ENCODE measurements at places on chromosomes 16 and 17.

DNA sequence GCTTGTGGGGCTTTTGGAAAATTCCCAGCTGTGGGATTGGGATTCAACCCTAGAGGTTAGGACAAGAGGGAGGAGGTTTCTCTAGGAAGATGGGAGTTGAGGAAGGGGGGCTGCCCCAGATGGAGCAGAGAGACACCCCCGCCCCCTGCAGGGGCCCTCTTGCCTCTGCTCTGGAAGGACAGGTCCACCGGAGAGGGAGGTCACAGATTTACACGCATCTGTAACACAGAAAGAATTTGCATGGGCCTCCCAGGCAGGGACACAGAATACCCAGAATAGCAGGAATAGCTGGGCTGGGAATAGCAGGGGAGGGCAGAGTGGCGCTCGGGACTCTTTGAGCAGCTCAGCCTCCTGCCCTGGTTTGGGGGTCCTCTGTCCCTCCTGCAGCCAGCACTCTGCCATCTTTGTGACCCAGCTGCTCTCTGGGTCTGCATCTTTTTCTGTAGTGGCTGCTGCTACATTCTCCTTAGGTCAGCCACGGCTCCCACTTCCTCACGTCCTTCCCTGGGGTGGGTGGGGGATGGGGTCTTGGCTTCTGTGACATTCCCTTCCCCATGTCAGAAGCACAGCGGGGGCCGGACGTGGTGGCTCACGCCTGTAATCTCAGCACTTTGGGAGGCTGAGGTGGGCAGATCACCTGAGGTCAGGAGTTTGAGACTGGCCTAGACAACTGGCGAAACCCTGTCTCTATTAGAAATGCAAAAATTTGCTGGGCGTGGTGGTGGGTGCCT, 33.9 kb upstream of the PLLP start:
- DNase-seq = no peak

GRCh38 chr17:13477180-13477611, 124.5 kb downstream of the HS3ST3A1 start:
- DNase-seq = no peak

- no peak for DNase-seq
Observed at GRCh38 chr16:82034981-82035612, at the start of gene HSD17B2. TSS of gene HSD17B2 (plus strand) at chr16:82035253. CDS start at chr16:82035425, 172 bp downstream.

DNA sequence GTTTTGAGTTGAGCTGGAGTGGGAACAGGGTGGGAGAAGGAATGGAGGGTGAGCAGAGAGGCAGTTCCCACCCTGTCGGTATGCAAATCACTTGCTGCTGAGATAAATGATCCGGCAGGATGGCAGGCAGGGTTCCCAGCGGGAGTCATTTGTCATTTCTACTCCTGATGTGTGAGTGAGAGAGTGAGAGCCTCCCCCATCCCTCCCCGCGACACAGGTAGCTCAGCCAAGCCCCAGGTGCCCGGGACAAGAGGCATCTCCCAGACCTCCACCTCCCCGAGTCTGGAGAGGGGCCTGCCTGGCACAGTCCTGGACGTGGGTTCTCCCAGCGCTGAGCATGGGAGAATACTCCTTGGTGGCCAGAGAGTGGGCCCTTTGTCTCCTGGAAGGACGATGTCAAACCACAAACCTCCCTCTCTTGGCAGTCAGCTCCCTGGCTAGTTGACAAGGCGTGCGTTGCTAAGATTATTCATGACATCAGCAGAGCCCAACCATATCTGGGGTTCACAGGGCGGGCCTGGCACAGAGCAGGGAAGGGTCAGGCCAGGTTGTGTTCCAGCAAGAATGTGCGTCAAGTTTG, 33.7 kb upstream of the TNRC6C start:
- no peak for DNase-seq

DNA sequence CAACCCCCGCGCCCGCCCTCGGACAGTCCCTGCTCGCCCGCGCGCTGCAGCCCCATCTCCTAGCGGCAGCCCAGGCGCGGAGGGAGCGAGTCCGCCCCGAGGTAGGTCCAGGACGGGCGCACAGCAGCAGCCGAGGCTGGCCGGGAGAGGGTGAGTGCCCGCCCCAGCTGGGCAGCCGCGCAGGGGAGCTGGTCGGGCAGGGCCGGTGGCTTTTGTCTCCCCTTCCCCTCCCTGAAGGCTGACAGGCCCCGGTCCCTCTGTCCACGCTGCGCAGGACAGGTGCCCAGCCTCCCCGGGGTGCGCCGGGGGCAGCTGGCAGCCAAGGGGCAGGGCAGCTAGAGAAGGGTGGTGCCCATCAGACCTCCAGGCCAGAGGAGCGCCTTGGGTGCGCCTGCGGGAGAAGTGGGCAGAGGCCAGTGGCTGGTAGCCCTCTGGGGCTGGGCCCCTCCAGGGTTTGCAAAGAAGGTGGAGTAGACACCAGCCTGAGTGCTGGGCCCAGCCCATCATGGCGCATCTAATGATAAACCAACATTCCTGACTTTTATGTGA, 278 bp downstream of the ITGB4 start:
- DNase-seq = no peak

DNA sequence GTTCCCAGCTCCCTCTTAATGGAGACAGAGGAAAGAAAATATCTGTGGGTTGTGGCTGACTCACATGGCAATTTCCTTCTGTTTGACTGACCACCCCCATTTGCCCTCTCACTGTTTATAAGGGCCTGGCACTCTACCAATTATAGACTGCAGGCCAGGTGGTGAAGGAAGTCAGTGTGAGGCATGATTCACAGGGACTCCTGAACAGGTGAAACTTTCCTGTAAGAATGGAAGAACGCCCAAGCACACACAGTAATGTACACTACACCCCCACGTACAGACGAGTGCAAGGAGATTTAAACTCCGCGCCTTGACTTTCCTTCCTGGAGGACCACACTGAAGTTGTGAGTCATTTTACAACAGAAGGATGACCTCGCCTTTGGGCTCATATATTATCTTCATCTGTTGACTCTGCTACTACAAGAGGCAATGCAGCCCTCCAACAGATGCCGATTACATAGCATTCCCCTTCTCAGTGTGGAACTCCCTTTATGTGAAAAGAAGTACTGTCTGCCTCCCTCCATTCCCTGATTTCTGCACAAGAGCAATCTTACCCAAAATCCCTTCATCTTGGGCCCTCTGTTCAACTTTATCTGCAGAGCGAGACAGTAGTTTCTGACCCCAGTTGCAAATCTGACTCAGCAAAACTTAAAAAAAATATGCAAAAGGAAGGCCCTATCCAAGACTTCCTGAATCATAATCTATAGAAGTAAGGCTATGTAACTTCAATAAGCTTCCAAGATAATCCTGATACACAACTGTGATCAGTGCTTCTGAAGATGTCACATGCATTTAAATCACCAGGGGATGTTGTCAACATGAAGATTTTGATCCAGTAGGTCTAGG, 163.6 kb downstream of the SHISA6 start:
- DNase-seq = no peak

DNA sequence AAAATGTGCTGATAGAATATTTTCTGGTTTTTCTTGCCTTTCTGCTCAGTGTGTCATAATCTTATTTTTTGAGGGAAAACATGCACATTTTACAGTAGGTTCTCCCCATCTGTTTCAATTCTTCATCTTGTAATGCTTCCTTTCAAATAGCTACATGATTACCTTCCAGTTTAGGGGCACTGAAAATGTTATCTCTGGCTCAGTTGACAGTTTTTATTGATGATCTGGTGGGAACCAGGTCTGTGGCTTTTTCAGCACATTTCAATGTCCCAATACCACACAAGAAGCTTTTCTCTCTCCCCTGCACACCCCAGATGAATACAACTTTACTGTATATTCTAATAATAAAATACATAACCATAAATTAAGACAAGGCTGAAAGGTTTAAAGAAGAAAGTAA, 36.5 kb downstream of the FTO start:
- no peak for DNase-seq

- no peak for DNase-seq
Observed at GRCh38 chr17:7406235-7406825, 1.3 kb upstream of the NLGN2 start.

- no peak for DNase-seq
Observed at GRCh38 chr16:88628512-88628974, 9.8 kb upstream of the IL17C start.

GRCh38 chr17:72110942-72111318, 9.9 kb upstream of the SOX9 start:
- no peak for DNase-seq

DNA sequence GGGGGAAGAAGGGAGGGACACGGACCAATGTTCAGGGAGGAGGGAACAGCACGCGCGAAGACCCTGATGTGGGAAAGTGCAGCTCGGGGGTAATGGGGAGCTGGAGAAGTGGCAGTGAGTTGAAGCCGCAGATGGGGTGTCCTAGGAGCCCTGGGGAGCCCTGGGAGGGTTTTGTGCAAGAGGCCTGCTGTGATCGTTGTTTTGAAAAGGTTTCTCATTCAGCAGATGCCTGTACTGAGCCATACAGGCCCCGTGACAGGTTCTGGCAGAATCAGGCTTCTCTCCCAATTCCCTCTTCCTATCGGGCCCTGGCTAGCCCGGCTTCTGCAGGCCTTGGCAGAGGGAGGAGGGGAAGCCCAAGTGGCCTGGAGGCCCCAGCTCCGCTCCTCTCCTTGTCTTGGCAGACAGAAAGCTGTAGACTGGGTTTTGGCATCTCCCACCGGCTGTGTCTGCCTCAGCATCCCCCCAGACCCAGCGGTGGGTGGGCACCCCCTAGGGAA, 38.4 kb upstream of the EMP2 start:
- DNase-seq = no peak

GRCh38 chr16:48555155-48555554, 54.8 kb downstream of the N4BP1 start:
- no peak for DNase-seq

DNA sequence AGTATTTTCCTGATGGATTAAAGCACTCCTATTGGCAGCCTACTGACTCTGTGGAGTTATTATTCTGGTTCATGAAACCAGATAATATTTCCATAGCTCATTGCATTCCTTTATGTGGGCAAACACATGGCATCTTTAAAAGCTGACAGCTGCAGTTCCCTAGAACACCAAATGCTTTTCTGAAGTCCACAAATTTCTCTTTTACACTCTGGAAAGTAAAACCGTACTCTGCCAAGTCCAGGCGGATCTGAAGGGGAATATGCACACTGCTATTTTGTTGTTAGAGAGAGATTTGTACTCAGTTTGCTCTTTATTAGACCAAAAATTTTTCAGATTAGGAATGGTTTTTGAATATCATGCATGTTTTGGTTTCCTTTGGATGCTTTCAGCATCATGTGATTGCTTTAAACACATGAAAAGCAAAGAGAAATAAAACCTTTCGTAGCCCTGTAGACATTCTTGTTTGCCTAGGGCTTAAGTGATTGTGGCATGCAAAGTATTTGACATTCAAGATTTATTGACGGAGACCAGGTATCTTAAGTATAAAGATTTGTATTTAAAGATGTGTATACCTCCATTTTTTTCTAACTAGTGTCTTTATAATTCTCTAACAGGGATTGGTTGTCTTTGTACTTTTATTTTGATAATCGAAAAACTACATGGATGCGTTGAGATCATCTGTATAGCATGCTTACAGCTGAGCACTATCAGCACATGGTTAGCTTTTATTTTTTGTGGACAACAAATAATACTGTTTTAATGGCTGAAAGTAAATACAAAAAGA, 19.5 kb downstream of the SEC14L1 start:
- no peak for DNase-seq

DNA sequence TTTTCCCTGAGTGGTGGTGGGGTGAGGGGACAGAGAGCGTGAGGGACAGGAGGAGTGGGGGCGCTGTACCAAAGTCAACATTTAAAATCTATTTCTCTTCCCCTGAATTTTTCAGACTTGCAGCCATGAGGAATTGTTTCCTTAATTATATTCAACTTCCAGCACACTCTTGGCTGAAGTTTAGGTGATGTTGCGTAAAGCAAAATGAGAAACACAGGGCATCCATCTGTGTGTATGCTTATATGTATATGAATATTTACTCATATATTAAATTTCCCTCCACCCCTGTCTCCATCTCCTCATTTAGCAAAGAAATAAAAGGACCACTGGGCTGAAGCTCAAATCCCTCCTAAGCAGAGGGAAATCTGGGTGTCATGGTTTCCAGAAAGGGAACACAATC, 218.1 kb downstream of the XYLT1 start:
- DNase-seq = no peak

DNA sequence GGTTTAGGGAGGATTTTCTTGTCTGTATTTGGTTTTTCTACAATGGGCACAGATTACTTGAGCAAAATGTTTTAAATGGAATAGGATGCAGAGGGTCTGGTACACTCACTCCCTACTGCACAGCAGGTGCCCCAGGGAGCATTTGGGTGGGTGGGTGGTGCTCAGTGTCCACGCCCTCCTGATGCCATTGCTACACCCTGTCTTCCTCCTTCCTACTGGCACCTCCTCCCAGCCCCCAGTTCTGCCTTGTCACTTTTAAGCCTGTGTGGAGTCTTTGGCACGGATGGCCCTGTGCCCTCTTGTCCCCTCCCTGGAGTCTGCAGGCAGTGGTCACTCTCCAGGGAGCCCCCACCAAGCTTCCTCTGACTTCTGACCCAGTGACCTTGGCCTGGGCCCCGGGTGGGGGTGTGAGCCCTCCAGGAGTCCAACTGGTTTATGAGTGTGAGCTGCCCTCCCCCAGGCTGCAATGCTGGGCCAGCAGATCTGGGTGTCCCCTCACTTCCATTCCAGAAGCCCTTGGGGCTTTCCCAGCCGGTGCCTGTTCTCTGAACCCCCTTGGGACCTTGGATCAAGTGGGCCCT, 15.5 kb downstream of the LLGL2 start:
- no peak for DNase-seq

DNA sequence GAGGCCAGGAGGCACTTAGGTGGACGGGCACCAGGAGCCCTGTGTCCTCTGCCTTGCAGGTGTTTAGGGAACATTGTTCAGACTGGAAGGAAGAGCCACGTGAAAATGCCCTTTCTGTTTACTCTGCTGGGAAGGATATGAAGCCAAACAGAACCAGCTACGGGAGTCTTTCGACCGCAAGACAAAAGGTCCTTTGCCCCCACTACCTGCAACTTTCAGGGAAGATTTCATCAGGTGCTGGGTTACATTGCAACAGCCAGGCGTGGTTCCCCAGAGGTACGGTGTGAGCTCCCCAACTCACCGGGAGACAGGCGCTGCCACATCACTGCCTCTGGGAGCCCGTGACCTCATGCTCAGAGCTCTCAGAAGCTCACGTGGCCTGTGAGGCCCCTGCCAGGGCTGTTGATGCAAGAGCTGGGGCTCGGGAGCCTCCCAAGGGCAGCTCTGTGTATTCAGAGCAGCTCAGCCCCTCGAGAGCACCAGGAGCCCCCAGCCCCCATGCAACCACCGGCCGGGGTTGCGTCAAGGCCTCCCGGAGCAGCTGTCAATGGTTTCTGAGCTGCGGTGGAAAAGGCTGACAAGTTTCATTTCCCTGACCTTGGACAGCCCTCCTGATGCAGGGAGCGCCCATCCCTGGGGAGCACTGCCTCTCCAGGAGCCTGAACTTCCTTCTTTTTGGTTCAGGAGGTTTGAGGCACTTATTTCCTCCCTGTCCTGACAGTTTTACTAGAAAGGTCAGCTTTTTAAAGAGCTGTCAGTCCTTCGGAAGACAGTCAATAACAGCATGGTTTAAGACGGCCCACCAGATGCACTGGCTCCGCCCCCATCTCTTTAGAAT, 42.1 kb downstream of the TBC1D16 start:
- peak; percentile 62 for DNase-seq

Measured in smooth muscle cell of the brain vasculature (primary cell).